ENCODE measurements at places on chromosomes 7 and 10.
A peak's percentile ranks its signal among the peaks of the same experiment; 100 is the strongest.

- DNase-seq = no peak
Observed at GRCh38 chr7:143906895-143907294, 4.9 kb upstream of the TCAF1 start.

GRCh38 chr10:21499701-21500577 is 25.5 kb downstream of the SKIDA1 start:
- no peak for DNase-seq

GRCh38 chr10:80664071-80664680 is 126.5 kb downstream of the SH2D4B start:
- DNase-seq = no peak

DNA sequence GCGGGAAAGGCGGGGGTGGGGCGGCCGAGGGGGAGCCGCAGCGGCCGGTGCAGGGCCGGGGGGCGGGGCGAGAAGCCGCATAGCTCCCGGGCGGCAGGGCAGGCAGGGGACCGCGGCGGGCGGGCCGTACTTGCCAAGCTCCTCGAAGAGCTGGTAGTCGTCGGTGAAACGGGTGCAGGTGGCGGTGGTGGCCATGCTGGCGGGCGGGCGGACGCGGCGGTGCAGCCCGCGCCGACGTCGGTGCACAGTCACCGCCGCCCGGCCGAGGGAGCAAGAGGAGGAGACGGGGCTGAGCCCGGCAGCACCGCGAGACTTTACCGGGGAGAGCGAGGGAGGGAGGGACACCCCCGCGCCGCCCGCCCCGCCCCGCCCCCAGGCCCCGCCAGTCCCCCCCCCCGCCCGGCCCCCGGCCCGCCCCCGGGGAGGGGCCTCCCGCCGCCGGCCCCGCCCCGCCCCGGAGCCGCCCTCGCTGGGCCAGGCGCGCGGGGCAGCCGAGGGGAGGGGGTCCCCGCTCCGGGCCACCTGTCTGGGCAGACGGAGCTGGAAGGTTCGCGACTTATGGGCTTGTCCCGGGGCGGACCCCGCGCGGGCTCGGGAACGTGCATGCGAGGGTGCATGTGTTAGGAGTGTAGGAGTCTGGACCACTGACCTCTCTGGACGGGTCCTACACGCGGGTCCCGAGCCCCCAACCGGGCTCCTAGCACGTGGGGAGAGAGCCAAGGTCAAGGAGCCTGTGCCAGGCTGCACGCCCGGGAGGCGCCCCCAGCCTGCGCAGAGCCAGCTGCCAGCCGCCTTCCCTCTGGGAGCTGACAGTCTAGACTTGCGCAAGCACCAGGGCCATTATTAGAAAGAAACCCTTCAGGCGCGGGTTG is at the start of gene CAMK2G:
TSS of gene CAMK2G (minus strand) at position 289 of the 872 bp plus-strand sequence. CDS start at position 195, 94 bp downstream.
- peak; percentile 39 for DNase-seq

GRCh38 chr7:16785846-16786245 is 19.0 kb downstream of the AGR2 start:
- DNase-seq = no peak

DNA sequence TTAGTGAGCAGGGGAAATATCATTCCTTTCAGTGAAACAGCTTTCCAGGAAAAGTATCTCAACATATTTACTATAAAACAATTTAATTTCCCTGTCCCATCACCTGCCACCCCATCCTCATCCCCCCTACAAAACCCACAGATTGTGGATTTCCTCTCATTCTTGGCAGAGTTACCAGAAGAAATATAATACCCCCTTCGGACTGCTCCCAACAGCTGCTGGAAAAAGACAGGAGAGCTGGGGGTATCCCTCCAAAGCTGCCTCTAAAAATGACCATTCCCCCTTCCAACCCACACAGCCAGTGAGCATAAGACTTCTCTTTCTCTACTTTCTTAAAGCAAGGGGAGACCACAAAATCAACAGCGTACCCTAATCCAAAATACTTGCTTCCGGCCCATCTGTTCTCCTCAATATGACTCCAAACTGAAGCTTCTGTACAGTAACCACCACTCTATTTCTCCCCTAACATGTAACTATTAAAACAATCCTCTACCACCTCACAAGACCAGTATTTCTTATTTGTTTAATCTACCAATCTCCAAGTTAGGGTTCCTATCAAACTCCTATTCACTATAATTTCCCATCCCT is 7.8 kb downstream of the FBXW4 start:
- no peak for DNase-seq

Data from activated naive CD8-positive, alpha-beta T cell treated with anti-CD3 and anti-CD28 coated beads, Interleukin-2, amount 50 U/mL, for 16 hours (primary cell).